A172 (cell line): ENCODE measurements at places on chromosomes 3 and 15. TPM values are rescaled to one million over a fixed set of nuclear protein-coding genes. Genes with fewer than 3 reads are reported as not detected.

The DHX30 gene
- 93.2 and 111 TPM in 2 replicates for total RNA-seq

DNA sequence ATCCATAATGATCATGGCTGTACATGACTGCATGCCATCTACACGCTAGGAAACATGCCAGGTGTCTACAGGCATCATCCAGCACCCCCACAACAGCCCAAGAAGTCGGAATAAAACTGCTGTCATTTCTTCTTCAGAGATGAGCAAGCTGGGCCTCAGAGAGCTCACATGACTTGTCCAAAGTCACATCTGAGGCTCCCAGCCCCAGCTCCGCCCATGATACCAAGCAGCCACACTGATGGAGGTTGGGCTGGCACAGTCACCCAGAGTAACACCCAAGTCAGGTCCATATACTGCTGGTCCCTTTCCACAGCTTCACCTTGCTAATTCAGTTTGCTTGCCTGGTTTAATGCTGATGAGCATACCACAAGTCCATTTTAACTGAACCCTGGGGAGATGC is 116.6 kb downstream of the SEC22A start:
- no peak for DNase-seq

The INKA1 gene
- total RNA-seq: 2.8 and 6.4 TPM in 2 replicates

GRCh38 chr3:127607675-127608361 is 9.6 kb downstream of the MCM2 start:
- no peak for DNase-seq

DNA sequence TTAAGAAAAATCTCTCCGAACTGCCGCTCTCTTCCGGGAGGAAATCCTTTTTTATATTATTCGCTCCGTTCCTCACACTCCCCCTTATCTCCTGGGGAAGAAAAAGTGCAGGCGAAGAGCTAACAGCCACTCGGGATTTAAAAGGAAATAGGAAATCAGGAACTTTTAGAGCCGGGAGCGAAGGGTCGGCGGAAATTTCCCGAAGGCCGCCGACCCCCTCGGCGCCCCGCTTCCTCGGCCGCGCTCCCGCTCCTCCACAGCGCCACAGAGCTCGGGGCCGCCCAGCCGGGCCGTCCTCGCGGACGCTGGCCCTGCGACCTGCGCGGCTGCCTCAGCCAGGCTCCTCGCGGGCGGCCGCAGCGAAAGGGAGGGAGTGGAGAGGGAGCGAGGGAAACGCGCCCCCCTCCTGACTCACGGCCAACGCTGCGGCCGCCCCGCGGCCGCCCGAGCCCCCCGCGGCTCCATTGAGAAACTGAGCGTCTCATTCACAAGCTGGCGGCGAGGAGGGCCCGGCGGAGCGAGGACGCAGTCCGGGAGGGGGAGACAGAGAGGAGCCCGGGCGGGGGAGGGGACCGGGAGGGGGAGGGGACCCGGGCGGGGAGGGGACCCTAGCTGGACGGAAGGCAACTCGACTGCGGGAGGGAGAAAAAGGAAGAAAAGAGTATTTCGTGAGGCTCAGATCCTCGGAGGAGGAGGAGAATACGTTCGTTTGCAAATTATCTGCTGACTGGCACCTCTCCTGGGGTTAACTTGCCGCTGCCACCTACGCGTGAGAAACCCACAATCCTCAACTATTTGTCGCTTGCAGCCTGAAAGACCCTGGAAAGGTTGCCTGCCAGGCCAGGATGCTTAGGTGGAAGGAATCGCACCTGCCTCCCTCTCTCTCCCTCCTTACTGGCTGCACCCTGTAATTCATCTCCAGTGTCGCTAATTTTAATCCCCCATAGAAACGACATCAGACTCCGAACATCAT is at the start of gene PTPN9:
Gene PTPN9, minus strand, starts transcription at position 368 of the 973 bp plus-strand sequence. CDS start 539 bp downstream, outside the sequence.
- peak; percentile 41 for DNase-seq

The PPP4R2 gene
- total RNA-seq: 54.8 and 69.0 TPM in 2 replicates

- DNase-seq: no peak
Measured at GRCh38 chr3:119091936-119092677, 53.9 kb upstream of the TEX55 start.

DNA sequence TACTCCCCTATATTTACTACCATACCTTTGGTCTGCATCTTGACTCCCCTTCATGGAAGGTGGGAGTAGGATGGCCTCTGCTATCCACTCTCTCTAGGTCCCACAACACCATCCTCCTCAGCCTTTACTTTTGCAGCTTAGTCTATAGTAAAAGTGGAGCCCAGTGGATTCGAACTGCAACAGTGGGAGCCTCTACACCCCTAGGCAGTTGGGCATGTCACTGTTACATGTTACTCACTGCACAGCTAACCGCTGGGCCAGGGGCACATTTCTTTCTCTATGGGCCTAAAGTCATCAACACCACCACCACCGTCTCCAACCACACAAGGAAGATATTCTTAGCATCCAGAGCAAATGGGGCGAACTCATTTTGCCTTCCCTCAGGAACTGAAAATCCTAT is 62.9 kb downstream of the KLF13 start:
- no peak for DNase-seq

GRCh38 chr15:39909007-39909406 is 11.1 kb downstream of the GPR176 start:
- no peak for DNase-seq

The PIERCE2 gene
- 1.0 and 10.1 TPM in 2 replicates for total RNA-seq

The EBLN2 gene
- total RNA-seq: 0.41 and 2.1 TPM in 2 replicates

DNA sequence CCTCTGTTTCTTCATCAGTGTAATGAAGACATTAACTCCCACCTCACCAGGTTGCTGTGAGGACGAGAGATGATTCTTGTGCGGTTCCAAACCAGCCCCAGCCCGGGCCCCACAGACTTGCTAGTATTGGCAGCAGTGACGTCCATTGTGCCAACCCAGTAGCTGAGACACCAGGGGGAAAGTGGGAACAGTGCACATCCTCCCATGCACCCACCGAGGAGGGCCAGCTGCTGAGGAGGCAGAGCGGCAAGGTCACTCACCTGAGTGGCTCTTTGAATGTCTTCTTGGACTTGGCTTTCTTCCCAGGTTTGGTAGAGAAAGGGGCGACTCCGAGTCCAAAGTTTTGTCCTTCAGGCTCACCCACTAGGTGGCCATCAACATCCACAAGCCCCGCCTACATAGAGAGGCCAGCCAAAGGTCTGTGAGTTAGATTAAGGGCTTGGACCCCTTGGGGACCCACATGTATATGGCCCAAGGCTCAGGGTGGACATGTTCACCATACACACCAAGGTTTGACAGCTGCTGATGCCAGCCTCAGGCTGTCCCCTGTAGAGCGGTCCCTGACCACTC is 38.0 kb downstream of the KIF9 start:
- no peak for DNase-seq

The LMCD1 gene
- 3.9 and 8.4 TPM in 2 replicates for total RNA-seq

DNA sequence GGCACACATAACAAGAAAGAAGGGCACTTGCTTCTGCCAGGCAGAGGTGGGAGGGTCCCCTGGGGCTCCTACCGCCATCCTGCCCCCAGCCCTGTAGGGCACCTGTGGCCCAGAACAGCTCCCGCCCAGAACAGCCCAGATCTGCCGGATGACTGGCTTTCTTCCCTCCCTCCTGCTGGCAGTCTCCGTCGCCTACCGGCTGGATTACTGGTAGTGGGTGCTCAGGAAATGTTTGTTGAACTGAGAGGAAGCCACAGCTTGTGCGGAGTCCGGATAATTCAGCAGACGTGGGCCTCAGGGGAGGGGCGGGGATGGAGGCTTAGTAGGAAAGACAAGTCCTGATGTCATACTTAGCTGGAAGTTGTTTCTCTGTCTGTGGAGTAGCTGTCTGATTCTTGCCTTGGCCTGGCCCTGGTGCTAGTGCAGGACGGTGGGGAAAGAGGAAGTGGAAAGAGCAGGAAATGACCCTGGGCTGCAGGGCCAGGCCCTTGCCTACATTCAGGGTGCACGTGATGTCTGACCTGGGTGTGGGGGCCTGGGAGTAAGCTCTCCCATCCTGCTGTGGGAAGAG is 6.7 kb downstream of the CCDC9B start:
- no peak for DNase-seq

DNA sequence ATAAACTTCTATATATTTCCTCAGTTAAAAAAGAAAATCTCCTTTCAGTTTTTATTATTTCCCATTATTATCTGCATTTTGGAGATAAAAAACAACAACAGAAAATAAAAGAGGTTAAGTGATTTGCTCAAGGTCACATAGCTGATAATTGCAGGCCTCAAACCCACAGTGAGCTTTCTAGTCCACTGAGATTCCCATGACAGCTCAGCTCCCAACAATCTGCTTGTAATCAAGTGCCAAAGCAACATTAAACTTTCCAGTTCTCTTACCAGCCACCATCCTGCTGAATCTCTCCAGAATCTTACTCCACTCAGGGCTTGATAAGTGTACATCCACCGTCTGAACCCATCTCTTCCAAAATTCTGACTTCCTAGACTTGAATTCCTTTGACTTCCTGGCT is 318.2 kb upstream of the SEMA6D start:
- DNase-seq: no peak

DNA sequence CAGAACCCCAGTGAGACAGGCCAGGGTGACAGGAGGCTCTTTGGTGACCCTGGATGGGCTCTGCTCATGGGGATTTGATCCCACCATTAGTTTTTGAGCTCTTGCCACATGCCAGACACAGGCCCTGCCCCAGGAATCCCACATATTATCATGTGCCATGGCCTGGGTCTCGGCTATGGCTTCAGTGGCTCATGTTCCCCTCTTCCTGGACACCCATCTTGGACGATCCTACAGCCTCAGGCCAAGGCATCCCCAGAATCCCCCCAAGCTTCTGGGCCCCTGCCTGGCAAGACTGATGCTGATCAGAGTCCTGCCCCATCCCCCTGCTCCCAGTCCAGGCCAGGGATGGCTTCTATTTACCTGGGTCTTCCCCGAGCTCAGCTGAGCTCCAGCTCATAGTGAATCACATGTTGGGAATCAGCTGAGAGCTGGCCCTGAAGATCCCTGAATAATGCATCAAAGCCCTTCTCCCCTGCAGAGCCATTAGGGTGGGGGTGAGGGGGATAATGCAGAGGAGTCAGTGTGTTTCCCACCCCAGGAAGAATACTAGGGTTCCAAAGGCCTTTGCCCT is 50.9 kb upstream of the CHRNB4 start:
- DNase-seq: no peak

DNA sequence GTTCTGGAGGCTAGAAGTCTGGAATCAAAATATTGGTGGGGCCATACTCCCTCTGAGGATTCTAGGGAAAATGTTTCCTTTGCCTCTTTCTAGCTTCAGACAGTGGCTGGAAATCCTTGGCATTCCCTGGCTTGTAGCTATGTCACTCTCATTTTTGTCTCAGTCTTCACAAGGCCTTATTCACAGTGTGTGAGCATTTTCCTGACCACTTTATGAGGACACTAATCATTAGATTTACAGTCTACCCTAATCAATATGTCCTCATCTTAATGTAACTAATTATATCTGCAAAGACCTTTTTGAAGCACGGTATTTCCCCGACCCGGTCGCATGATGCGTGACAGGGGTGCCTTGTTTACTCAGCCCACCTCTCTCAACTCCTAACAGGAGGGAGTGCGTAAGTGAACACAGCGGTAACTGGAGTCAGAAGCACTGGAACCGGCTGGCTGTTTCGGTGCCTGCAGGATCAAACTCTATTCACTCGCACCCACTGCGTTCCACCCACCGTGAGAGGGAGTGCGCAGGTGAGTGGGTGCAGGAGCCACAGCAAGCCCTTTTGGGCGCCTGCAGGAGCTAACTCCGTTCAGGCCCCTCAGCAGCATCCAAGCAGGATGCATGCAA is 155.0 kb downstream of the EPHA3 start:
- no peak for DNase-seq

DNA sequence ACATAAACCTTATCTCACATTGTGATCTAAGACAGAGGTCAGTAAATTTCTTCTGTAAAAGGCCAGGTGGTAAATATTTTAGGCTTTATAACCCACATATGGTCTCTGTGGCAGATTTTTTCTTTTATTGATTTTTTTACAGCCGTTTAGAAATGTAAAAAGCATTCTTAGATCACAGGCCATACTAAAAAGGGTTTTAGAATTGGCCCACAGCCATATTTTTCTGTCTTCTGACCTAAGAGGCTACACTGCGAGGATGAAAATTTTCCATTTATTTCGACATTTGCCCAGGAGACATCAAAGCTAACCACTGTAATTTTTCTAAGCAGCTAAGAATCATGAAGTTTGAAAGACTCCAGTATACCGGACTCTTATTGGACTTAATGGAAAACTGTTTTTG is 377.2 kb upstream of the SGO1 start:
- no peak for DNase-seq

The TM4SF4 gene
- total RNA-seq: not detected in 2 replicates

GRCh38 chr3:149332771-149333170 is 665 bp downstream of the TM4SF18 start:
- DNase-seq: no peak

The CCRL2 gene
- total RNA-seq: 0.72 TPM in 1 of 2 replicates, not detected in the other

The DALRD3 gene
- total RNA-seq: 36.1 and 50.0 TPM in 2 replicates

DNA sequence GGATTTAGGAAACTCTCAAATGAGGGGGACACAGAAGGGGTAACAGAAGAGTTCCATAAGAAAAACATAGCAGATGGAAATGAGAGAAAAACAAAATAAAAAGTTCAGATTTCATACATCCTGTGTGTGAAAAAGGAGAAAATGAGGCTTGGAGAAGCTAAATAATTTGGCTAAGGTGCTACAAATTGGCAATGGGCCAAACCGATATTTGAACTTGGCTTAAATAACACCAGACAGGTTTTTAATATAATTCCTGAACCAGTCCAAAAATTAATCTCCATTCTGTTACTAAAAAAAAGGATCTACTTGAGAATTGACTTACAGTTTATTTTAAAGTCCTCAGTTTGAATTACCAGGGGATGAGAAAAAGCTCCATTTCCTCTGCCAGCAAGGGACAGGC is 342.9 kb upstream of the DPH6 start:
- no peak for DNase-seq

The SCN11A gene
- not detected in 2 replicates for total RNA-seq

GRCh38 chr3:31937225-31937624 is 43.8 kb downstream of the OSBPL10 start:
- no peak for DNase-seq

DNA sequence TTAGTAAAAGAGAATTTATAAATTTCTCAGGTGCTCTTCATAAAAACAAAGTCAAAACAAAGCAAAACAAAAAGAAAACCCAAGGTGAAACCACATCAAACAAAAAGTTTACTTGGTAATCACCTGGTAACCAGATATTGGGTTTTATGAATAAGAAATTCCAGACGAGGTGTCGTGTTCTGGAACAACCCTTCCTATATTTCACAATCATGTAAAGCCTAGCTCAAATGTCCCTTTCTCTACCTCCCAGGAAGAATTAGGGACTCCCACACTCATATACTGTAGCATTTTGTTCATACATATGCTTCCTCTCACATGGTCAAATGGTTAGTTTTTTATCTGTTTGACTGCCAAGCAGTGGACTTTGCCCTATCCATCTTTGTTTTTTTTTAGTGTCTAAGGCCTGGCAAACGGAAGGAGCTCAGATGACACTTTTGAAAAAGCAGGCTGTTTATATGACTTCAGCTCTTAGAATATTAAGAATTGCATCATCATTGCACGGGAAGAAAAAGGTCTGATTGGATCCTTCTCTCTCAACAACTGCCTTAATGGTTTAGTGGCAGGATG is 326.7 kb upstream of the TBL1XR1 start:
- no peak for DNase-seq
